Colonic mucosa (tissue), 4 donors: ENCODE measurements at places on chromosomes 6 and 20. TPM values are rescaled to one million over a fixed set of nuclear protein-coding genes. Genes with fewer than 3 reads are reported as not detected.

DNA sequence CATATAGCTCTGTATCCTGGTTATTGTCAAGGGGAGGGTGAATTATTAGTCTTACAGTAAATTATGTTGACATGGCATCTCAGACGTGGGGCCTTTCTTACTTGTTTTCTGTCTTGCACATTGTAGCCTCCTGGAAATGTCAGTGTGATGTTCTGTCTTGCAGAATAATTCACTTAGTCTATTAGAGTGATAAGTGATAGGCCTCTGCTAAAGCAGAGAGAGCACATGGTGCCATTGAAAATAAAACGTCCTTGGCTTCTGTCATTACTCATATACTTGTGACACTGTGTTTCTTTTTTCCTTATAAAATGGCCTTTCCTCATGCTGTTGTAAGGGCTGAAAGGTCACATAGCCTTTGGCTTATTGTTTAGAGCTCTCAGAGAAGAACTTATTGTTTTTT is 531.0 kb downstream of the EPM2A start:
- DNase-seq, result no peak

DNA sequence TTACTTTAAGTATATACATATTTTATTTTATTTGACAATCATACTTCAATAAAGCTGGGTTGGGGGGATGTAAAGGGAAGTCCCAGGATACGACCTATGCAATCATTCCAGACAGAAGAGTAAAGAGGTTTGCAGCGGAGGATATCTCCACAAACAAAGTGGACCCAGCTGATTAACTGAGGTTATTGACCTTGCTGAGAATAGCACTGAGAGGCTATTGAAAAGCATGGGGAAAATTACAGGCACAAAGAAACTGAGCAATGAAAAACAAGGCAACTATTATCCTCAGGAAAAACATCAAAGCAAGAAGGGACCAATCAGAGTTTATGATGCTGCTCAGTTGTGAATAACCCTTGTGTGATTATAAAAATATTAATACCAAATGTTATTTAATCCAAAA is 32.6 kb downstream of the SERPINB1 start:
- DNase-seq, result peak; percentile 10

DNA sequence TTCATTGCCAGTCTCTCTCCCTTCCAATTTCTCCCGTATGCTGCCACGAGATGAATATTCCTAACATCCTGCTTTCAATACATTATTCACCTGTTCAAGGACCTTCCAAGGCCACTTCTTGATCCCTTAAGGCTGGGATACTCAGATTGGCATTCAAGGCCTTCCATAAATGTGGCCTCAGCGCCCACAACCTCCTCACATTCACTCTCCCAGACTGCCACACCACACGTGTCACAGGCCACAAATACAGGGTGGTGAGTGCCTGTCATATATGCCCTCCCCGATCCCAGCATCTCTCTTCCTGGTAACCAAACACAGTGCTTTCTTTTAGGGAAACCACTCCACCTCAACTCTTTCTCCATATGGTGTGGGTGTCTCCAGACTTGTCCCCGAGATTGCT is 55.5 kb downstream of the TTI1 start:
- peak; percentile 4 for DNase-seq

SLC35D3 gene
- 0.15 TPM for total RNA-seq

TTBK1 gene
- 0.48 TPM for total RNA-seq

LTB gene
- 3.4 TPM for total RNA-seq

GSTA3 gene
- total RNA-seq, result not detected
